ENCODE measurements at places on chromosomes 1 and 21. TPM values are rescaled to one million over a fixed set of nuclear protein-coding genes. Genes with fewer than 3 reads are reported as not detected.

The CFAP45 gene
- not detected for total RNA-seq

The RIMS3 gene
- total RNA-seq = 5.4 TPM

The KRTAP19-3 gene
- total RNA-seq = not detected

The GPATCH2 gene
- 38.0 TPM for total RNA-seq

The GNB1 gene
- 229 TPM for total RNA-seq

The LYPLAL1 gene
- total RNA-seq = 20.1 TPM

The GBP2 gene
- 86.6 TPM for total RNA-seq

- no peak for DNase-seq
- H3K27ac ChIP-seq = no peak overlapping the region
- H3K4me1 ChIP-seq = no peaks in the 10 kb centered on the region
- H3K4me3 ChIP-seq = no peak overlapping the region
- H3K36me3 ChIP-seq = no peaks in the 10 kb centered on the region
Observed at GRCh38 chr1:44591381-44591780, 82.9 kb downstream of the TMEM53 start.

DNA sequence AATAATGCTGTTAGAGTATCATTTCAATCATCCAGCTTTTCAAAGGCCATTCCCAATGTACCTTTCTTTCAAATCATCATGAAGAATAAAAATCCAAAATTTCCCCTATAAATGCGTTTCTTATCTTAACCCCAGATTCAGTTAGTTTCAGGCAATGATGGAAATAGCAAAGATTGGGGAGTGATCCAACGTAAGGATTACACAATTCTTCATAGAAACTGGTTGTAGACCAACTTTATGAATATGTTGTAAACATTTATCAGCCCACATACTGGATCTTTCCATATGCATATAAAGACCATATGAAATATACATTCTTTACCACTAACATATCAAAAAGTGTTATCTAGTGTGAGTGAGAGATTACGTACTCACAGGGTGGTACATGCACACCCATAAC lies 92.7 kb downstream of the ZC3H11B start:
- no peaks in the 10 kb centered on the region for H3K36me3 ChIP-seq
- no peak for DNase-seq
- no peak overlapping the region for H3K4me3 ChIP-seq
- no peaks in the 10 kb centered on the region for H3K4me1 ChIP-seq
- H3K27me3 ChIP-seq = no peaks in the 10 kb centered on the region

GRCh38 chr1:32377541-32378220 lies 15.3 kb downstream of the TSSK3 start:
- no peak overlapping the region for H3K4me3 ChIP-seq
- H3K4me1 ChIP-seq = no peaks in the 10 kb centered on the region
- peaks cover 99% of the 10 kb centered on the region for H3K36me3 ChIP-seq
- no peak for DNase-seq
- no peaks in the 10 kb centered on the region for H3K27me3 ChIP-seq
- no peak overlapping the region for H3K27ac ChIP-seq

DNA sequence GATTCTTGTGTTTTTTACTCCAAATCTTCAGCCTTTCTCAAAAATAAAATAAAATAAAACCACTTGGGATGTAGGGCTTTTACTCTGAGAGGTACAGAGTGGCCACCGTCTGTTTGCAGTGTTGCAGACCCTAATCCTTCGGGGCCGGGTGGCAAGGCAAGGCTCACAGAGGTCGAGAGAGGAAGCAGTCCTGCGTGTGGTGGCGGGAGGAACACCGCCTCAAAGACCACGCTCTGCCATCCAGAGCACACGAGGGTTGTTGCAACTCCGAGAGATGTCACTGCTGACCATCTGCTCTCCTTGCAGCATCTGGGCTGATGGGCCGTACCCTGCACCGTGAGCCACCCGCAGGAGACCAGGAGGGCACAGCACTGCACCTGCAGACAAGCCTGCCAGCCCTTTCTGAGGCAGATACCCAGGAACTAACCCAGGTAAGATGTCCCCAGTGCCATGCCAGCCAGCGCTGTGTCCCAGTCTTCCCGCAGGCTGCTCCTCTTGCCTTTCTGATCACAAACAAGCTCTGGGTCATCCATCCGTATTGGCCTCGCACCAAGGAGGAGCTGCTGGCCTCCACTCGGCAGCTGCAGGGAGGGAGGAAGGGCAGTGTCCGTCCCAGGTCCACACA lies 31.5 kb downstream of the SNAP47 start:
- DNase-seq = peak; percentile 38
- H3K4me3 ChIP-seq = no peak overlapping the region
- H3K27ac ChIP-seq = no peak overlapping the region
- H3K36me3 ChIP-seq = no peaks in the 10 kb centered on the region
- H3K27me3 ChIP-seq = no peaks in the 10 kb centered on the region

DNA sequence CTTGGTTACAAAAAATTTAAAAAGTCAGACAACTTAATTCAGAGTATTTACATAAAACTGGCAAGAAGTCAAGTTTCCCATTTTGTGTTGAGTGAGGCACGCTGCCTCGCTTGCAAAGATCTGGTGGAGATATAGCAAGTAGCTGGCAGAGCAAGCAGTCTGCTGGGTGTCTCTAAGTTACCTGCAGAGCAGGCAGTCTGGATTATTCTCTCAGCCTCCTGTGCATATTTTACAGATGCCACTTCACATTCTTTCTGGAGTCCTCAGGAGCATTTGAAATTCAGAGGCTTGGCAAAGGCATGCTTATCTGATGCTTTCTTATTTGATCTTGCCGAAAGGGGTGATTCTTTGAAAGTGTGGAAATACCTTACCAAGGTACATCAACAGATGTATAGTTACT lies 640.4 kb upstream of the ADGRL4 start:
- no peak overlapping the region for H3K4me3 ChIP-seq
- no peaks in the 10 kb centered on the region for H3K4me1 ChIP-seq
- H3K27ac ChIP-seq = no peak overlapping the region
- no peaks in the 10 kb centered on the region for H3K27me3 ChIP-seq

DNA sequence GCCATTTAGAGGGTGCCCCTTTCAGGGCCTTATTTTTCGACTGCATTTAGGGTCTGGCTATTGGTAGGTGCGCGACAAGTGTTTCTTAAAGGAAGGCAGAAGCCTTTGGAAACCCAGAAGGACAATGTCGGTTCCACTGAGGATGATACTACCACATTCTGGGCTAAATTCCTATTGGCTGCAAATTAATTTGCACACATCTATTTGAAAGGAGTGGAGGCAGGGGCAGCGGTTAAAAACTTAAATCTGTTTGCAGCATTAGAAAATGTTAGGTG lies 1.1 kb downstream of the PATJ start:
- peak overlapping the region; percentile 99 for H3K27ac ChIP-seq
- no peaks in the 10 kb centered on the region for H3K27me3 ChIP-seq
- peak overlapping the region; percentile 97 for H3K4me3 ChIP-seq

- no peak overlapping the region for H3K4me3 ChIP-seq
- no peaks in the 10 kb centered on the region for H3K4me1 ChIP-seq
- no peaks in the 10 kb centered on the region for H3K27me3 ChIP-seq
- H3K27ac ChIP-seq = no peak overlapping the region
- no peaks in the 10 kb centered on the region for H3K36me3 ChIP-seq
Observed at GRCh38 chr1:14494911-14495310, 103.6 kb upstream of the KAZN start.

DNA sequence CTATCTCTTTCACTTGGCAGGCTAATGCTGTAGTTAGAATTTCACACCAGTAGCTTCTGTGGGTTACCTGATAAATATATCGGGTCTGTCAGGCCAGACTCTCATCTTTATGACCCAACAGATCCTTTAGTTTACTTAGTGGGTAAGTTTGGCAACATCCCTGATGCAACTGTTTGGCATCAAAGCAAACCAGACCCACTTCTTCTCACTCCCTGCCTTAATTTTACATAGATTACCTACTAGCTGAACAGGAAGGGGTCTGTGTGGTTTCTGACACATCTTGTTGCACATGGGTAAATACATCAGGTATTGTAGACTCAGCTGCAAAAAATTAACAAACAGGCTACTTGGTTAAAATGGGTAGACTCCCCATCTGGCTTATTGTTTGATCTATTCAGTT lies 3.2 kb upstream of the GUK1 start:
- H3K27ac ChIP-seq = no peak overlapping the region
- no peaks in the 10 kb centered on the region for H3K27me3 ChIP-seq
- no peak overlapping the region for H3K4me3 ChIP-seq
- no peak for DNase-seq
- peaks cover 13% of the 10 kb centered on the region for H3K4me1 ChIP-seq
- no peaks in the 10 kb centered on the region for H3K36me3 ChIP-seq

DNA sequence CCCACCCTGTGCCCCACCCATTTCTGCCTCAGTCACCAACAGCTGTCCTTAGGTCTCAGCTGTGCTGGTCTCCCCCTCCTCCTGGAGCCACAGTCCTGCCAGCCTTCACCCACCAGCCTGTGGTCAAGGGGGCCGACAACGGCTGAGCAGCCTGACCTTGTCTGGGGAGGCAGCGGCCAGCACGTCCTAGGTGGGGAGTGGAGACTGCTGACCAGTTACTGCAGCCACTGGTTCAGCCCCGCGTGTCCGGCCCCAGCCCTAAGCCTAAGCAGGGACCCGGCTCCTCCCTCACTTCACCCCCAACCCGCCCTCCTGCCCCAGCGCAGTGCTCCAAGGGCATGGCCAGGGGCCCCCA lies 79.2 kb downstream of the MORN1 start:
- no peak overlapping the region for H3K4me3 ChIP-seq
- DNase-seq = no peak
- H3K4me1 ChIP-seq = peaks cover 5% of the 10 kb centered on the region
- peak overlapping the region; percentile 93 for H3K27ac ChIP-seq
- peaks cover 26% of the 10 kb centered on the region for H3K36me3 ChIP-seq
- no peaks in the 10 kb centered on the region for H3K27me3 ChIP-seq

GRCh38 chr21:43600642-43601402 lies 58.5 kb downstream of the HSF2BP start:
- no peak overlapping the region for H3K4me3 ChIP-seq
- H3K36me3 ChIP-seq = no peaks in the 10 kb centered on the region
- no peaks in the 10 kb centered on the region for H3K27me3 ChIP-seq
- no peak overlapping the region for H3K27ac ChIP-seq
- no peak for DNase-seq
- H3K4me1 ChIP-seq = no peaks in the 10 kb centered on the region

- no peaks in the 10 kb centered on the region for H3K36me3 ChIP-seq
- H3K4me1 ChIP-seq = no peaks in the 10 kb centered on the region
- H3K27ac ChIP-seq = no peak overlapping the region
- no peaks in the 10 kb centered on the region for H3K27me3 ChIP-seq
- no peak overlapping the region for H3K4me3 ChIP-seq
Observed at GRCh38 chr1:46506470-46507219, 17.0 kb downstream of the DMBX1 start.

DNA sequence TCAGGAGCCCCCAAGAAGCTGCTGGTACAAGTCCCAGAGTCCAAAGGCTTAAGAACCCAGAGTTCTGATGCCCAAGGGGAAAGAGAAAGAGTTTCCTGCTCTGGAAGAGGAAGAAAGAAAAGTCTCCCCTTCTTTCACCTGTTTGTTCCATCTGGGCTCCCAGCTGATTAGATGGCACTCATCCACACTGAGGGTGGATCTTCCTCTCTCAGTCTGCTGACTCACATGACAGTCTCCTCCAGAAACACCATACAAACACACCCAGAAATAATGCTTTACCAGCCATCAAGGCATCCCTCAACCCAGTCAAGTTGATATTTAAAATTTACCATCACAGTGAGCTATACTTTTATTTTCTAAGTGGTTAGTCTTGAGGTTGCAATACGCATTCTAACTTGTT lies 257.9 kb downstream of the PAPPA2 start:
- no peak for DNase-seq
- H3K4me1 ChIP-seq = no peaks in the 10 kb centered on the region
- H3K36me3 ChIP-seq = no peaks in the 10 kb centered on the region
- no peaks in the 10 kb centered on the region for H3K27me3 ChIP-seq

GRCh38 chr1:247854899-247855545 lies 2.0 kb upstream of the TRIM58 start:
- DNase-seq = no peak
- no peaks in the 10 kb centered on the region for H3K36me3 ChIP-seq
- H3K4me1 ChIP-seq = no peaks in the 10 kb centered on the region
- no peak overlapping the region for H3K27ac ChIP-seq

- H3K27ac ChIP-seq = no peak overlapping the region
- no peak overlapping the region for H3K4me3 ChIP-seq
- H3K36me3 ChIP-seq = no peaks in the 10 kb centered on the region
- peaks cover 5% of the 10 kb centered on the region for H3K4me1 ChIP-seq
- no peak for DNase-seq
- no peaks in the 10 kb centered on the region for H3K27me3 ChIP-seq
Observed at GRCh38 chr1:175129997-175130648, 62.5 kb downstream of the KIAA0040 start.

DNA sequence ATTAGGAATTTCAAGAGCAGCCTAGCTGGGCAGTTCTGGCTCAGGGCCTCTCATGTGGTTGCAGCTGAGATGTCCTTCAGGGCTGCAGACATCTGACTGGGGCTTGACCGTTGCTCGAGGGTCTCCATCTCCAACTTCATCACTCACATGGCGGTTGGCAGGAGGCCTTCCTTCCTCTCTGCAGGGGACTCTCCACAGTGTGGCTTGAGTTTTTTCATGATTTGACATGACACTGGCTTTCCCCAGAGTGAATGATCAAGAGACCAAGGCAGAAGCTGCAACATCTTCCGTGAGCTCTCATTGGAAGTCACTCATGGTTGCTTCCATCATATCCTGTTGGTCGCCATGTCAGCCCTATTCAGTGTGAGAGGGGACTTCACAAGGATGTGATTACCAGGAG lies 74.6 kb downstream of the RUNX3 start:
- H3K4me1 ChIP-seq = no peaks in the 10 kb centered on the region
- H3K36me3 ChIP-seq = no peaks in the 10 kb centered on the region
- no peak overlapping the region for H3K27ac ChIP-seq

GRCh38 chr1:145906954-145907753 lies 2.7 kb downstream of the ITGA10 start:
- H3K27me3 ChIP-seq = no peaks in the 10 kb centered on the region
- H3K27ac ChIP-seq = no peak overlapping the region
- H3K36me3 ChIP-seq = no peaks in the 10 kb centered on the region
- no peak for DNase-seq
- no peaks in the 10 kb centered on the region for H3K4me1 ChIP-seq

DNA sequence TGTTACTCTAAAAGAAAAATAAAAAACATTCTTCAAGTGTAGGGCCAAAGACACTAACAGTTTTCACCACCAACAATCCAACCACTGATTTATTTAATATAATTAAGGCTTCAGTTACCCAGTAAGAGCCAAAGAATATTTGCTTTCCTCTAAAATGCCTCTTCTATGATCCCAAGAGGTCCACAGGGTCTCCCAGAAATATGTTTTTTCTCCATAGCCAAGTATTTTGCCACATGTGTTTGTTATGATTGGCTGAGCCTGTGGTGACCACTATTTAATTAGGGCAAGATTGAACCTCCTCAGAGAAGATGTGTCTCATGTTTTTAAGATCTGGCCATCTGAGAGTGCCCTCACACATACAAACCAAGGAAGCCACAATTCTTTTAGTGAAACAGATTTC lies 135.9 kb downstream of the TPR start:
- no peaks in the 10 kb centered on the region for H3K27me3 ChIP-seq
- no peaks in the 10 kb centered on the region for H3K36me3 ChIP-seq
- H3K4me3 ChIP-seq = no peak overlapping the region
- no peak for DNase-seq

GRCh38 chr21:44374601-44375280 lies 21.3 kb downstream of the TRPM2 start:
- H3K4me3 ChIP-seq = no peak overlapping the region
- no peaks in the 10 kb centered on the region for H3K36me3 ChIP-seq
- no peaks in the 10 kb centered on the region for H3K27me3 ChIP-seq
- peak; percentile 33 for DNase-seq
- H3K4me1 ChIP-seq = peaks cover 9% of the 10 kb centered on the region

GRCh38 chr1:1623181-1623630 lies 7.9 kb downstream of the MIB2 start:
- no peak overlapping the region for H3K4me3 ChIP-seq
- no peak for DNase-seq
- no peak overlapping the region for H3K27ac ChIP-seq
- no peaks in the 10 kb centered on the region for H3K36me3 ChIP-seq
- no peaks in the 10 kb centered on the region for H3K27me3 ChIP-seq

GRCh38 chr1:31886866-31887265 lies 51.3 kb downstream of the PTP4A2 start:
- DNase-seq = no peak
- H3K36me3 ChIP-seq = no peaks in the 10 kb centered on the region
- no peak overlapping the region for H3K4me3 ChIP-seq

Measured in Peyer's patch (tissue), 4 donors.